ENCODE measurements at places on chromosomes 6 and 20. TPM values are rescaled to one million over a fixed set of nuclear protein-coding genes. Genes with fewer than 3 reads are reported as not detected.

Gene KCNQ5
- 4.1 TPM for total RNA-seq

Gene GATA5
- 1.3 TPM for total RNA-seq

Gene RAET1E
- total RNA-seq, result 0.77 TPM

Gene BTN3A1
- 15.6 TPM for total RNA-seq

Gene CRISP2
- total RNA-seq, result 22.7 TPM

Gene PI16
- 18.0 TPM for total RNA-seq

Gene PROKR2
- not detected for total RNA-seq

Gene PACSIN1
- total RNA-seq, result 0.57 TPM

Gene TAGAP
- total RNA-seq, result 4.8 TPM

Gene TMC2
- 0.23 TPM for total RNA-seq

Gene HFE
- total RNA-seq, result 8.9 TPM

Gene HLA-DPA1
- 69.5 TPM for total RNA-seq

Gene CAP2
- total RNA-seq, result 8.7 TPM

Gene MSH5
- total RNA-seq, result 10.5 TPM

Gene PAX1
- total RNA-seq, result not detected

Gene MYLK2
- total RNA-seq, result 0.91 TPM

Gene VWA7
- total RNA-seq, result 13.0 TPM

Gene LHFPL5
- total RNA-seq, result not detected

Gene SPATA25
- 2.0 TPM for total RNA-seq

Gene SAMD3
- not detected for total RNA-seq

Gene ZBP1
- 8.9 TPM for total RNA-seq

Gene ARMH2
- total RNA-seq, result not detected
